Aorta (tissue), 5 donors: ENCODE measurements at places on chromosomes 4 and X. TPM values are rescaled to one million over a fixed set of nuclear protein-coding genes. Genes with fewer than 3 reads are reported as not detected.

VCX gene
- total RNA-seq, result not detected

GRCh38 chr4:73662709-73663546 is 42.7 kb upstream of the RASSF6 start:
- no peak overlapping the region for H3K4me3 ChIP-seq
- H3K36me3 ChIP-seq, result no peaks in the 10 kb centered on the region
- H3K27ac ChIP-seq, result no peak overlapping the region

DNA sequence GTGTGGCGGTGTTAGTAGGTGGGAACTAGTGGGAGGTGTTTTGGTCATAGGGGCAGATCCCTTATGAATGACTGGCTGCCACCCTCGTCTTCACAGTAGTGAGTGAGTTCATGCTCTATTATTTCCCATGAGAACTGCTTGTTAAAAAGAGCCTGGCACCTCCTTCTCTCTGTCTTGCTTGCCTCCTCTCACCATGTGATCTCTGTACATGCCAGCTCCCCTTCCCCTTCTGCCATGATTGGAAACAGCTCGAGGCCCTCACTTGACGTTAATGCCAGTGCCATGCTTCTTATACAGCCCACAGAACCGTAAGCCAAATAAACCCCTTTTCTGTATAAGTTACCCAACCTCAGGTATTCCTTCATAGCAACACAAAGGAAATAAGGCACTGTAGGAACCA is 21.7 kb downstream of the PNMA6F start:
- DNase-seq, result no peak
- H3K4me1 ChIP-seq, result no peaks in the 10 kb centered on the region
- H3K27me3 ChIP-seq, result no peaks in the 10 kb centered on the region
- no peak overlapping the region for H3K27ac ChIP-seq

DNA sequence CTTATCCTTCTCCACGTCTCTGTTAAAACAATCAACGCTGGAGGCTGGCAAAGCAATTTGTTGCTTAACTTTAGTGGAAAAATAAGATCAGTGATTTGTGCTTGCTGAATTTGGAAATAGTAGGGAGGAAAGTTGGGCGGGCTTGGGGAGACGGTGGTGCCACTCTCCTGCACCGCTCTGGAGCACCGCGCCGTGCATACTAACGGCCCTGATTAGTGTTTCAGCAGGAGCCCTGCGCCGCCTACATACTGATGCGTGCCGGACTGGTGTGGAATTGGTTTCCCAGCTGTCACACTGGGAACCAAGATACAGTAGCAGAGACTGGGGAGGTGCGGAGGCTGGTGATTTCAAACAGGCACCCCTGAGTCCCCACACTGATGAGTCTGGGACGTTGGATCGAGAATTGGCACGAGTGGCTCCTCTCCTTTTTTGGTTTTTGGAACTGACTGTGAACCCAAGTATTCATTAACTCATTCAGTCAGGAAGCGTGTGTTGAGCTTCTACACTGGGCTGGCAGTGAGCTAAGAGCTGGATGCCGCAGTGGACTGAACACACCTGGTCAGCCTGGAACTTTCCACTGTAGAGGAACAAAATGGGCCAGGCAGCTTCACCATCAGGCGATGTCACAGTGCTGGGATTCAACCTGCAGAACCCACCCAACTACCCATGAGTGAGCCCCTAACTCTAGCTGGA is 29.0 kb upstream of the PSAPL1 start:
- no peaks in the 10 kb centered on the region for H3K36me3 ChIP-seq
- H3K27ac ChIP-seq, result no peak overlapping the region
- H3K27me3 ChIP-seq, result no peaks in the 10 kb centered on the region
- H3K4me1 ChIP-seq, result no peaks in the 10 kb centered on the region
- H3K4me3 ChIP-seq, result no peak overlapping the region

ZCCHC18 gene
- total RNA-seq, result 3.5 TPM

RTL9 gene
- 0.09 TPM for total RNA-seq
